ENCODE measurements at places on chromosomes 12 and 14.

DNA sequence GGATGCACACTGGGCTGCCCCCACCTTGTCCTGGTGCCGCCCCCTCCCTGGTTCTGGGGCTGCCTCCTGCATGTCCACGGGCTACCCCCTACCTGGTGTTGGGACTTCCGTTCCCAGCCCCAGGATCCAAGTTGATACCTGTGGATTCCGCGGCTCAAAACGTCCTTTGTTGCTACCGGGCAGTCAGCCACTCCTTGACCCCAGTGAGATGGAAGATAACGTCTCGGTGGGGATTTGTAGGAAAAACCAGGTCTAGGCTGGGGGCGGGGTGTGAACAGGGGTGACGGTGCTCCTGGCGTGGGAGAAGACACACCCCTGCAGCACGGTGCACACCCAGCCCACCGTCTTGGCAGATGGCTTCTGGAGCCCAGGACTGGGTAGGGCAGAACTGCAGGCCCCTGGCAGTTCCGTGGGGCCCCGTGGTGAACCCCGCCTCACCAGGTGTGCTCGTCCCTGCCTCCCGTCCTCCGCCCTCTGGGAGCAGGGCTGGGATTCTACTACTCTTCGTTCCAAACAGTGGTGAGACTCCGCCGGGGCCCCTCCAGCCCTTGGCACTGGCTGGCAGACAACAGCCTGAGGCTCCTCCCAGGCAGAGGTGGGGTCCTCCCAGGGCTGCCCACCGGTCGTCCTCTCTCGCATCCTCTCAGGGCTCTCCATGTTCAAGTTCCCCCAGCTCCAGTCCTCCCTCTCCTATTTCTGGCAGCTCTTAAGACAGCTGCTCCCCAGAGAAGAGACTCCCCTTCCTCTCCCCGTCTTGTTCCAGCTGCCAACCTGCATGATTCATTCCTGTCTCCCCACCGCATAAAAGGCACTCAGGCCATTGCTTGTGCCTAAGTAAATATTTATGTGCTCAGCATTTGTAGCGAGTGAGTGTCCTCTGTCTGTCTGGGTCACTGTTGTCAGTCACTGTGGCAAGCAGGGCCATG lies 75.5 kb downstream of the FBXL14 start:
- DNase-seq, result peak; percentile 10

- no peak for DNase-seq
Measured at GRCh38 chr14:92659765-92660561, 88.5 kb downstream of the LGMN start.

- DNase-seq, result no peak
Measured at GRCh38 chr12:9796346-9796745, 30.9 kb upstream of the KLRF1 start.

- DNase-seq, result no peak
Measured at GRCh38 chr12:131591136-131591535, 119.8 kb upstream of the SFSWAP start.

- no peak for DNase-seq
Measured at GRCh38 chr12:12960639-12961209, 8.8 kb upstream of the GPRC5D start.

- DNase-seq, result no peak
Measured at GRCh38 chr12:124159655-124160054, 135.2 kb upstream of the RFLNA start.

- no peak for DNase-seq
Measured at GRCh38 chr12:130879781-130880389, 8.0 kb downstream of the RAN start.

GRCh38 chr14:81559385-81559784 lies 25.7 kb upstream of the SEL1L start:
- no peak for DNase-seq

All from SHP77 (cell line).